Stimulated activated CD8-positive, alpha-beta memory T cell treated with anti-CD3 and anti-CD28 coated beads, Interleukin-4, amount 100 ng/mL, for 4 hours (primary cell): ENCODE measurements at places on chromosomes 1 and 21.

DNA sequence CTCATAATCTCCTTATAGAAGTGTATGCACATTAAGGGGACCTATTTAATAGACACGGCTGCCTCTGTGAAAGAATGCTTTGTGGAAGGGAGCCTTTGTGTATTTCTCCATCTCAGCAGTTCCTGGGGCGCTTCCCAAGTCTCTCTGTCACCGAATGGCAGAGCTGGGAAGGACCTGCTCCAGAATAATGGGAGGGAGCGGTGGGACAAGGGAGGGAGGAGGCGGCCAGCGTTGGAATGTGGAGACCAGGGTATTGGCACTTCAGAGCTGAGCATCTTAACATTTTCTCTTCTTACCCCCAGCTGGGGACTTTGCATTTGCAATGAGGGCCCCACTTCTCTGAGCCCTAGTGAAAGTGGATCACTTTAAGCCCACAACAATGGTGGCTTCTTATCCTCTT is 23.9 kb downstream of the CACHD1 start:
- DNase-seq, result no peak

DNA sequence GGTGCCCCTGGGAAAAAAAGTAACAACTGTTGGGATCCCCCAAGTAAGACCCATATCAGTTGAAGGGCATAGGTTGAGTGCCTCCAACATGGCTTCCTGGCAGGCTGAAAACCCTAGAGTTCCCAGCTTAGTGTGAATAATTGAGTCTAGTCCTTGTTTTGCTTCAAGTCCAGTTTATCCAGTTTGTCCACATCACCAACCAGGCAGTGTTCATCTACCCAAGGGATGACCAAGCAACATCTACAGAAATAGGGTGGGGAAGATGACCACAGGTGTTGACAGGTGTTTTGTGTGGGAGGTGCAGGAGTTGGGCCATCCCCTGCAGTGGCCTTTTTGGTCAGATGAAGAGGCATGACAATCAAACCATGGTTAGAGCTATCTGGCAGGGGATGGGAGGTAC is 54.3 kb upstream of the ERO1B start:
- DNase-seq, result no peak

- DNase-seq, result no peak
These were observed 49.3 kb upstream of the NEK2 start for GRCh38 chr1:211724687-211725196.

DNA sequence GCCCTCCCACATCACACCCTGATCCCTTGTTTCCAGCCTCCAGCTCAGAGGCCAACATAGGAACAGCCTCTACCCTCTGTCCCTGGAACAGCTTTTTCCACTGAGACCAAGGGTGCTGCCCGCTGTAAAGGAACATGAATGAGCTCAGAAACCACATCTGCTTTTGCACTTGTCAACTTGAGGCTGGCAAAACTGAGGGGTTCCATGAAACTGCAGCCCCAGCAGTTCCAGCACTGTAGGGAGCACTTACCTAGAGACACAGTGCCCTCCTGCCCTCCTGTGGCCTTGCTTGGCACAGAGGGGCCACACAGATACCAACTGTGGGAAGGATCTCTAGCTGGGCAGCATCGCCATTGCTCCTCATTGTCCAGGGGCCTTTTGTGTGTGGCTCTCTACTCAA is 51.7 kb downstream of the ITPKB start:
- DNase-seq, result no peak

DNA sequence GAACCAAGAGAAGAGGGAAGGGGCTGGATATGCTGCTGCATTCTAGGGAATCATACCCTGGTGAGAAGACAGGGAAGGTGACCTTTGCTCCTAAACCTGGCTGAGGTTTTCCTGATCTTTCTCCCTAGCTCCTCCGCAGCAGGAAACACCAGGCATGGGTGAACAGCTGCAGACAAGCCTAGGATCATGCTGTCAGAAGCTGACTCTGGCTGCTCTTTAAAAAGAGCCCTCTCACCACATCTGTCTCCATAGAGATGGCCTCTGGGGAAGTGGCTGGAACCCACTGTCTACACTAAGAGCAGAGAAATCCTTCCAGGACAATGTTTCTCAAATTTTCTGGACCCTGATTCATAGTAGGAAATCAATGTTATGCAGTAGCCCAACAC is 57.6 kb downstream of the CD34 start:
- DNase-seq, result no peak

DNA sequence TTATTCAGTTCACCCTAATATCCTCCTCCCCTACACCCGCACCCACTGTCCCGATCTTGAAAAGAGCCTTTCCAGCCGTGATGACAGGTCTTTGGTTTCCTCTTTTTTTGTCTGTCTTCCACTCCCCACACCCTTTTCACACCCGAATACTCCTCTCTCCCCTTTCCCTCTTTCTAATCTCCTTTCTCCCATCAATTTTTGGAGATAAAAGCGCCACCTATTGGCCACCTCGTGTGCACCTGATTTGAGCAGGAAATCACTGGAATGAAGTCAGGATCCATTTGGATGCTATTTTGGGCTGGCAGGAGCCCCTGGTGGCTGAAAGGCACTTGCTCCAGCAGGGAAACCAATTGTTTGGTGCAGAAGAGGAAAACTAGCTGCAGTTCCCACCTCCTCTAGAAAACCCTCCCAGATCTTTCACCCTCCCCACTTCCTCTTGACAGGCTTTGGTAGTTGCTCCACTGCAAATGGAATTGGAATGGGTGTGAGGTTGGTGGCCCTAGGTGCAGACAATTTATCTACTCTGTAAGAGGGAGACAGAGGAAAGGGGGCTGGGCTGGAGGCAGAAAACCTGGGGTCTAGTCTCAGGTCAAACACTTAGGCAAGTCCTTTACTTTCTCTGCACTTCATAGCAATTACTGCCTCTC is 8.4 kb downstream of the FOXE3 start:
- DNase-seq, result no peak

- no peak for DNase-seq
These were observed 67.5 kb downstream of the NVL start for GRCh38 chr1:224262373-224263054.

- DNase-seq, result peak; percentile 43
These were observed 63.4 kb upstream of the COA6 start for GRCh38 chr1:234309598-234310459.

DNA sequence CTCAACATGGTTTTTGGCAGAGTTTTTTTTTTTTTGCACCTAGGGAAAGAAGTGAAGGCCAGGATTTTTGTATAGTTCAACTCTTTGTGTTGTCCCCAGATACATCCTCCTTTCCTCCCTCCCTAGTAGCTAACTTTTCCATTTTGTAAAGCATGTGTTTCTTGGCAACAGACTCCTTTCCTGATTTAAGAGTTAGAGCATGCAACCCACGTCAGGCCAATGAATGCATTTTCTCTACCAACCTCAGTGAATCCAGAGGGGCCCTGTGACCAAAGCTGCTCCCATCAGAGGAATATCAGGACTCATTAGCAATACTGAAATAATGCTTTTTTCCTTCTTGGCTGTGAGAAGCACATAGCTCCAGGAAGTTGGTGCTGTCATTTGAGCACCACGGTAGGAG is 287.2 kb downstream of the LMO4 start:
- no peak for DNase-seq

GRCh38 chr1:63713627-63714481 is 60.0 kb upstream of the ROR1 start:
- DNase-seq, result no peak

GRCh38 chr1:167739752-167740151 is 18.0 kb downstream of the MPZL1 start:
- no peak for DNase-seq

DNA sequence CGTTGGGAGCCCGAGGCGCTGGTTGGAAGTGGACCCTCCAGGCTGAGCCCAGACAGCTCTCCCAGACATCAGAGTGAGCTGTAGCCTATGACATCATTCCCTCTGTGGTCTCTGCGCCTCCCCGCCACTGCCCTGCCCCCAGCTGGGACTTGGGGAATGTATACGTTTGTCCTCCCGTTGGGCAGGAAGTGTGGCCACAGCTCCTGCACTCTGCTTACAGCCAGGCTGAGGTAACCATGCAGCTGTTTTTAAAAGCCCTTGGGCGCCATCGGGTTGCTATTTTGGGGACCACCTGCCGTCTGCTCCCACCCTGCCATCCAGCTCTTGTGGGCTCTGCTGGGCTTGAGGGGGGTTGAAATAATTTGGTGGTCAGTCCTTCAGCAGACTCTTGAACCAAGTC is 7.8 kb downstream of the VASH2 start:
- DNase-seq, result no peak

DNA sequence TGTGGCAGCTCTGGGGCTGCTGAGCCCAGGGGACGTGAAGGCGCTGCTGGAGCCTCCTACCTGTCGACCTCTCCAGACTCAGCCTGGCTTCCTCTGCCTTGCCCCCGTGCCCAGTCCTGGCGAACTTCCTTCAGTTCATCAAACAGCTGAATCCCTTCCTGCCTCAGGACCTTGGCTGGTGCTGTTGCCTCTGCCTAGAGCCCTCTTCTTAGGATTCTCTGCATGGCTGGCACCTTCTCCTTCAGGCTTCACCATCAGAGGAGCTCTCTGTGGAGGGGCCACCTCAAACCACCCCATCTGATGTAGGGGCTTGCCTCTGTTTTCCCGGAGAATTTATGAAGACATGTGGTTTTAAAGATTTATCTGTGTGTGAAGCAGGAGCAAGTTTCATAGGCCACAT is 23.4 kb upstream of the ATF3 start:
- DNase-seq, result no peak

DNA sequence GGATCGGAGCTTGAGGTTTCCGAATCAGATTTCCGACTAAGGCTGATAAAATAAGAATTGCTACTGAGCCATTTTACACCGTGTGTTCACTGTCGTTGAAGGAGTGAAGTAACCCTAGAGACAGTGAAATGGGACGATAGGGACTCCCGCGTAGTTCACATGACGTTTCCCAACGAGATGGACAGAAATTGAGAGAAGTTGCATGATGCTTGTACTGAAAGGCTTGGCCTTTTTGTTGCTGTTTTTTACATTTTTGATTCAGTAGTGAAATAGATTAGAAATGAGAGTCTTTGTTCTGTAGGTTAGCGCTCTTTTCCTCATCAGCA is 1.2 kb downstream of the KHDRBS1 start:
- DNase-seq, result no peak

GRCh38 chr1:104780470-104781078 is 1030.9 kb downstream of the AMY1C start:
- DNase-seq, result no peak

DNA sequence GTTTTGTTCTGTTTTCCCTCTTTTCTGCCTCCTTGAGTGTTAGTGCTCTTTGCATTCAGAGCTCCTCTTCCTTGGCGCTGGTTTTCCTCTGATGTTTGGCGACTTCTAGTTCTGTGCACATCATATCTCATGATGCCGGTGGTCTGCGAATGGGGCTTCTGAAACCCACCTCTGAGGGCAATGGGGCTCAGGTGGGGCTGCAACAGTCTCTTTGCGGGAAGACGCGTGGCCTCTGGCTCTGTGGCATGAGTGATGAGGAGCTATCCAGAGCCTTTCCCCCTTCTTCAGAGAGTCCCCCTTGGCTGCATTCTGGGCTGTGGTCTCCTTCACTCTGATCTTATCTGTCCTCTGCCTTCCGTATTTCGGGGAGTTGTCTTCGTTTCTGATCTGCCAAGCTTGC is 39.0 kb downstream of the TNFRSF8 start:
- no peak for DNase-seq

GRCh38 chr1:8985915-8986813 is 40.1 kb downstream of the SLC2A7 start:
- DNase-seq, result no peak

- no peak for DNase-seq
These were observed 422.9 kb upstream of the BEND5 start for GRCh38 chr1:49199564-49199963.

- no peak for DNase-seq
These were observed 530.9 kb downstream of the PTPRU start for GRCh38 chr1:29767088-29767685.

- DNase-seq, result no peak
These were observed 31.6 kb downstream of the TGFB2 start for GRCh38 chr1:218376722-218377121.

DNA sequence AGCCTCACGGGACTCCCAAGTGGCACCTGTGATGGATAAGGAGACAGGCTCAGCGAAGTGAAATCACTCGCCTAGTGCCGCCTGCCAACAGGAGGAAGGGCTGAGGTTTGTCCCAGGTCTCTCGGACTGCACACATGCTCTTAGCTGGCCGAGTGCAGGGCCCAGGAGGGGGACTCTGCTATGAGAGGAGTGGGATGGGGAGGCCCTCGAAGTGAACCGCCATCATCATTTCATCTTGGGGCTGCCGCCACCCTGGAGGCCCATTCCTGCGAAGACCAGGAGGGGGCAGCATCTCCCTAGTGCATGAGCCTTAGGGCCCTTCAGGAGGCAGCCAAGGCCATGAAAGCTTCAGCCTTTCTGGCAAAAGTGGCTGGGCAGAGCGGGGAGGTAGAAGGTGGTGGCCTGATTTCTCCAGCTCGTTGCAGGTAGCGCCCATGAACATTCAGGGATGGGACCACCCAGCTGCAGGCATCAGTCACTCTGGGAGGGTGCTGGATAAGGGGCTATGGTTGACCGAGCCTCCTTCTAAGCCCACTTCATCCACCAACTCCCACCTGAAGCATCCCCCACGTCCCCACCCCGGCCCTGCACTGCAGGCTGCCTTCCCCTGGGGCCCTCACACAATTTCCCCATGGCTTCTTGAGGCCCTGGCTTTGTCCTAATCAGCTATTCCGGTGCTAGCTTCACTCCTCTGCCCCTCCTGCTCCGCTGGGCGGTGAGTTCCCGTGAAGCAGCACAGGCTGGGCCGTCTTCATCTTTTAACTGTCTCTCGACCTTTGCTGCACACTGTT is 17.2 kb upstream of the RASSF5 start:
- no peak for DNase-seq

GRCh38 chr21:29025328-29025713 is 853 bp downstream of the USP16 start:
- DNase-seq, result no peak

DNA sequence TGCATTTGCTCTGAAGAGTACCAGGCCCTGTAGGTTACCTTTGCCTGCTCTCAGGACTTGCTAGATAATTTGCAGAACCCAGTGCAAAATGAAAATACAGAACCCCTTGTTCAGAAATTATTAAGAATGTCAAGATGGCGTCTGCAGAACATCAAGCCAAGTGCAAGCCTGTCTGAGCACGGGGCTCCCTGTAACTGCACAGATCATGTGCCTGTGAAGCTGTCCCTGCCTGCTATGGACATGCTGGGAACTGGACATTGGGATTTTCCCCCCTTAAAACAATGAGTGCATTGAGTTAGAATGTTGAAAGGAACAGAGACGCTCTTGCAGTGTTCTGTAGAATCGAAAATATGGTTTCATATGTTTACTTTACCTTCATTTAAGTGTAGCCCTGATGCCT is 2.9 kb downstream of the CLDN14 start:
- no peak for DNase-seq

DNA sequence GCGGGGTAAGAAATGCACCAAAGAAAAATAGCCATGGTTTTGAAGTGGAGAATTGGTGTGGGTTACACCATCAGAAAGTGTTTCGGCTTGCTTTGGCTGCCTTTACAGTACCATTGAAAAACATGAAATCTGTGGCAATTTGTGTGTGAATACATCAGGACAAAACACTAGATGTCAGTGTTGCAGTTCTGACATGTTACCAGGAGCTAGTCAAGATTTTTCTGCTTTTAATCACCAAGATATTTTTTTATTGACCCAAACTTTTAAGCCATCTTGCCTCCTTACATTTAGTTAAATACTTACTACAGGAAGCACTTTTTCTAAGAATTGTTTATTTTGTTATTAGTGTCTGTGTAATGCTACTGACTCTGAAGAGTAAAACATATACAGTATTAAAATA is 14.3 kb downstream of the RRP15 start:
- DNase-seq, result no peak
